ENCODE measurements at places on chromosomes 1 and 21.

DNA sequence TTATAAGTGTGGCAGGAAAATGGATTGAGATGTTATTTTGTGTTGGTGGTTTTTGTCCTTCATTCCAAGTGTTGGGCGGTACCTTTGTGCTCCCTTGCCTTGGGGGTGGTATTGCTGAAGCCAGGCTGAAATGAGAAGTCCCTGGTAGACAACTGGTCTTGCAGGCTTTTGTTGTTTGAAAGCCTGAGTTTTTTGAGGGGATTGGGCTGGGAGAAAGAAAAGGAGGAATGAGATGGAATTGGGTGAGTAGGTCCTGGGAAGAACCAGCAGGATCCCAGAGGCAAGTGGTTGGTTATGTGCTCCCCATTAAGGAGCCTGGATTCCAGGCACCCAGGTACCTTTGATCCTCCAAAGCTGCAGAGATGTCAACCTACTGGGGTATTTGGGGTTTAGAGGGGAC, 93.7 kb upstream of the SLC2A1 start:
- no peak for DNase-seq

DNA sequence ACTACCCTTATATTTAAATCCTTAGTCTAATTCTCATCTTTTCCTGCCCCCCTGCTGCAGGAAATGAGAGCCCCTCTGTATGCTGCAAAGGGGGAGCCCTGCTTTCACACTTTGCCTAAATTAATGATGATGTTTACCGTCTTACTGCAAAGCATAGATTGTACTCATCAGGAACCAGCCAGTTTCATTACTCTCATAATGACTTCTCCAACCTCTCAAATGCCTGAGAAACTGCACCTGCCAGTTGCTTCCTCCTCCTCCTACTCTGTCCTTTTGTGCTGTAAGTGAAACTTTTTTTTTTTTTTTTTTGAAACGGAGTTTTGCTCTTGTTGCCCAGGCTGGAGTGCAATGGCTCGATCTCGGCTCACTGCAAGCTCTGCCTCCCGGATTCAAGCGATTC, 101.7 kb downstream of the ADSS2 start:
- no peak for DNase-seq

DNA sequence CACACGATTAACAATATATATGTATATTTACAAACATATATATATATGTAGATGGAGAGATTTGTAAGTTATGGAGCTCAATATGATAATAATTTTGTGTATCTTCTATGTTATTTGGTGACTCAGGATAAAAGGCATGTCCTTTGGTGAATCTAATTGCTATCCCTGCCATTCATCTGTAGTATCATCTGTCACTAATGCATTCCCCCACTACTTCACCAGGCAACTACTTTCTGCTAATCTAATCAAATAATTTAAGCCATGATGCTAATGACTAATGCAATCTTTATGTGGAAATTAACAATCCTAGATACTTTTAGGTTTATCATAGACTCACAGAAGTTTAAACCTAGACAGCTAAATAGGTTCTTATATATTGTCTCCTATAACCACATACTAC, 1074.5 kb downstream of the PLA2G4A start:
- no peak for DNase-seq

- no peak for DNase-seq
Observed at GRCh38 chr21:44704636-44705001, 6.8 kb downstream of the TSPEAR start.

GRCh38 chr1:228691926-228692325, 43.4 kb upstream of the RHOU start:
- DNase-seq, result peak; percentile 10

GRCh38 chr1:233406339-233406960, 78.9 kb downstream of the MAP3K21 start:
- DNase-seq, result no peak

DNA sequence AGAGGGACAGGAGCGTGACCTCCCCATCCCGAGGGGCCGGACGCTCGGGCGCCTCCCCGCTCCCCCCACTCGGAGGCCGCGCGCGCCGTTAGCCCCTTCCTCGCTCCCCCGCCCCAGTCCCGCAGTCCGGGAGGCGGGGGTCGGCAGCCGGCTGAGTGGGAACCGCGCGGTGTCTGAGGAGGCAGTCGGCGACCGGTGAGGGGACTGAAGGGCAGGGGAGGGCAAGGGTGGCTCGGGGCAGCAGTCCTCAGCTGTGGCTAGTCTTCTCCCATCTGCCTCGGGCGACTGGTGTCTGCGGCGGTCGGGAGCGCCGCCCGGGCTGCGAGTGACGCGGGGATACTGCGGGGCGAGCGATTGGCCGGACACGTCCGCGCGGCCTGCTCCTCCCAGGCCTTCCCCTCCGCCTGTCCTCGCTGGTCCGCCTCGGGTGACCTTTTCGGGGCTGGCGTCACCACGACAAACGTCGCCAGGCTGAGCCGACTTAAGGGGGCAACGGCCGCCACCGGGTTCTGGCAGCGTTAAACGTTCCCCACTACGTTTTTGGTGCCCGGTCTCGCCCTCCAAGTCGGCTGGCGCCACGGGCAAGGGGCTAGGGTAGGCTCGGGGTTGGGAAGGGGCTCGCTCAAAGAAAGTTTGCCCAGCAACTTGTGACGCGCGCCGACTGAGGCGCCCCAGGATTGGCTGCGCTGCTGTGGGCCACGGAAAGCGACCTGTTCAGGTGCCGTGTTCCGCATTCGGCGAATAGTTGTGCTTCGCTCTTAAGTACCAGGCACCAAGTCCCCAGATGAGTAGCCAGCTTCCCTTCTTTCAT, 538 bp downstream of the ZNF672 start:
- peak; percentile 68 for DNase-seq

DNA sequence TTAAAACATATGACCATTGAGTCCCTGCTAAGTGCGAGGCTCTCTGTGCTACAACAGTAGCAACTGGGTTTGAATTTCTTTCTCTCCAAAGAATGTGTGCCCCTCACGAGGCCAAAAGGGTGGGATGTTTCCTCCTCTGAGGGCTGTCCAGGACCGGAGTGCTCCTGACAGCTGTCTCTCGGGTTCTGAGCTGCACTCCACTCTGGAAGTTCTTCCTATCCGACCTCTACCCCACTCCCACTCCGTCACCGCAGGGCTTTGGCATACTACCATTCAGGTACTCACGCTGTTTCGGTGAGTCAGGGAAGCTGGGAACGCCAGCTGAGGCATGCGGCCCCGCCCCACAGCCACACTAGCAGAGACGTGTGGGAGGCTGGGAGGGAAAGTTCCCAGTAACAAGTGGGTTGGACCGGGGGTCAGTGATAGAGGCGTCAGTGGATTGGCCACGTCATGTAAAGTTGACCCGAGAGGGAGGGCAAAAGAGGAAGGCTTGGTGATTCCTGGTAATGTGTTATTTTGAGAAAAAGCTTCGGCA, 705 bp upstream of the SLC50A1 start:
- peak; percentile 87 for DNase-seq

- no peak for DNase-seq
Observed at GRCh38 chr1:26701995-26702679, 6.3 kb downstream of the ARID1A start.

DNA sequence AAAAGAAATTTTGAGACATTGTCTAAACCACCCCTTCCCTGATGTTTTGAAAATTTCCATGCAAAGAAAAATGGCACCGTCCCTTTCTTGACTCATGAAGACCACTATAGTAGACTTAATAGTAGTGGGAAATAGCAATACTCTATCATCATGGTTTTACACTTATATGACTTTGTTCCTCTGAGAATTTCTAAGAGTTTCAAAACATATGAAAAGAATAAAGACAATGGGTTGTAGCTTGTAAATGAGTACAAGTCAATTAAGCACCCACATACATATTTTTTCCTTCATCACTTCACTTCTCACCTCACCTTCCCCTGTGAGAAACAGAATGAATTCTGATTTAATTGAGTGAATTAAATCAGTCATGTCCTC, 151.7 kb downstream of the LYPLAL1 start:
- no peak for DNase-seq

GRCh38 chr1:225467193-225468020, 39.6 kb upstream of the LBR start:
- DNase-seq, result no peak

- DNase-seq, result no peak
Observed at GRCh38 chr1:175871647-175872046, 128.3 kb upstream of the TNR start.

- peak; percentile 12 for DNase-seq
Observed at GRCh38 chr1:113542221-113542701, 151.9 kb downstream of the MAGI3 start.

DNA sequence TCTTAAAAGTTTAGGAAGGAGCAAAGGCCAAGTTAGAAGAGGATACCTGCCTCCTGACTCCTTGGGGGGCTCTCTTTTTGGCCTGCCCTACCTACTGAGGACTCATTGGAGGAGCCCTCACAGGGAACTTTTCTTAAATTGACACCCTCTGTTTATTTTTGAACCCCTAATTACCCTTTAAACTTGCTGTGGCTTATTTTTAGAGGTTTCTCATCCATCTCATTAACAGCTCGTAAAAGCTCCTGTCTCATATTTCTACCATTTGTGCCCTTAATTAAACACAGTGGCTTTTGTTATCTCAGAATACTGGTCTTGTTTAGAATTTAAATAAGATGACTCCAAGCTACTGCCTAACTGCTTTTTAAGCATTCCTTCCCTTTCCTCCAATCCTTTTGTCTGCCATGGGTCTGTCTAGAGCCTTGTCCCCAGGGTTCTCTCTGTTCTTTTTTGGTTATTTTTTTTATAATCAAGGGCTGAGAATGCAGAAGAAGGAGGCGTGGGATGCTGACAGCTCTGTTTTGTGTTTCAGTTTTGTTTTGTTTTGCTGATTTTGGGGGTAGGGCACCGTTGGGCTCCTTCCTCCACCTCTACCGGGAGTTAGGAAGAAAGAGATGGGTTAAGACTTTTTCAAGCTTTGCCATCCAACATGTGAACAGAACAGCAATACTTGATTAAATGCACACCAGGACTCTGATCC, 78.0 kb downstream of the SYT6 start:
- no peak for DNase-seq

DNA sequence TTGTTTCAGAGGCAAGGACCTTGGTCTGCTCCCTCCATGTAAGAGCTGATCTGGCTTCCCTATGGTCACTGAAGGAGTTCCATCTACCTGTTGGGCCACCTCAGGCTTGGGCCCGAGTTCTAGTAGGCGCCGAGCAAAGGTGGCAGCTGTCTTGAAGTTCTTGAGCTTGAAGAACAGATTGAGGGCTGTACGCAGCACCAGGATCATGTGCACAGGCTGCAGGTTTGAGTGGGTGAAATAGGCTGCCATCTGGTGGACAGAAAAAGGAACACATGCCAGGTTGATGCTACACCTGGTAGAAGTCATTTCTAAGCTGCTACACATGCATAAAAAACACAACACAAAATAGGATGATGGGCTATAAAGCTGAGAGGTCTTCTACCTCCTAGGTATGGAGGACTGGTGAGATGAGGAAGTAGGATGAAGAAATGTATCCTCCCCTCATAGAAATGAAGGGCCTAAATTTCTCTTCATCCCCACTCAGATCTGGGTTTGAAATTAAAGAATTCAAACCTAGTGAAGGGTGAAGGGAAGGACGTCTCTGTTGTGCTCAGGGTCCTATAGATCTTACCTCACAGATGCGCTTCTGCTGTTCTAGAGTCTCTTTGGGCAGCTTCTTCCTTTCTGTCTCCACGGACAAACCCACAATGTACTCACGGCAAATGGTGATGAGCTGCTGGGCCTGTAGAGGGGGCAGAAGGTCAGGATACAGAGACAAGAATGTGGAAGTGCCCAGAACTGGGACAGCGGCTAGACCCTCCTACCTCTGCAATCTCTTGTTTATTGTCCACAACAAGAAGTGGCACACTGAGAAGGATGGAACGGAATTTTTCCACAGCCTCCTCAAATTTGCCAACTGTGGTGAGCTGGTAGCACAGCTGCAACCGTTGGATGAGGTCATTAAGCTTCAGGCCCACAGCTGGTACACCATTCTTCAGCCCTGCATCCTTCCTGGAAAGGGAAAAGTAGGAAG, 6.6 kb upstream of the PEX19 start:
- DNase-seq, result peak; percentile 36

GRCh38 chr1:76754730-76755129, 112.5 kb upstream of the ST6GALNAC5 start:
- DNase-seq, result no peak

GRCh38 chr1:909861-910310, 13.8 kb upstream of the SAMD11 start:
- no peak for DNase-seq

DNA sequence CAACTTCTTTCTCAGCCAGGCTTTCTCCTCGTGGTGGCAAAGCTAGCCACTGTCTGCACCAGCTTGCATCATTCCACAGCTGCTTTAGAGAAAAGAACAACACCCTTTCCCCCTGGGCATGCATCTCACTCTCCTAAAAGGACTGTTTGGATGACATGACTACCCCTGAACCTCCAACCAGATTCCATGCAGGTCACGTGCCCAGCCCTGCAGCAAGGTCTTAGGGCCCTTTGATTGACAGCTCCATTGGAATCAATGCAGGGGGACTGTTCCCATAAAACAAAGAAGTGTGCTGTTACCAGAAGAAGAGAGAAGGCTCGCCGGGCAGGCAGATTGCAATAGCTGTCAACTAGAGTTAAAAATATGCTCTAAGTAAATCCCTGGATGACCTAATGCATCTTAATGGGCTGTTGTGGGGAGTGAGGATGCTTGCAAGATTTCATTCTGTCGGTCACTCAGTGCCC, 24.4 kb downstream of the KCNA2 start:
- no peak for DNase-seq

DNA sequence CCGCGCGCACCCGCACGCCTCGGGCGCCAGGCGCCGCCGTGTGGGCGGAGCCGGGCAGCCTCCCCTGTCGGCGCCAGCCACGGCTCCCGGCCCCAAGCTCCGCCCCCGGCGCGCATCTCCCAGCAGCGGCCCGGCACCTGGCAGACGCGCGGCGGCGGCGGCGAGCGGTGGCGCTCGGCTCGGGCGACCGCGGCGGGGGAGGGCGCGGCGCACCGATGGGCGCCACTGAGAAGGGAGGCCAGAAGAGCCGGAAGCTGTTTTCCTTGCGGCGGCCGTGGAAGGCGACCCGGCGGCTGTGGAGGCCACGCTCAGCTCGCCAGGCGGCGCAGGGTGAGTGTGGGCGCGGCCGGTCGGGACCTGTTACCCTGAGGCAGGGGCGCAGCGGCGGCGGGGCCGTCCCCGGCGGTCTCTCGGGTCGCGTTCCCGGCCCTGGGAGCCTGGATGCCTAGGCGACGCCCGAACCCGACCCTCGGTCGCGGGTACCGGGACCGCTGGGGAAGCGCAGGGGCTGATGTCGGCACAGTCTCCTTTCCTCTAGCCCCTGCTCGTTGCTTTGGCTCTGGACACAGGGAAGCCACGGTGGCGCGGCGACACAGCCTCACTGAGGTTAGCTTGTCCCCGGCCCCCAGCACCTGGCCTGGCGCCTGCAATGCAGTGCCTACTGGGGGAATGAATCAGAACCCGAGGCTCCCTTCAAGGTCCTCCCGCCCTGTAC, 54.9 kb upstream of the DNAJC6 start:
- DNase-seq, result no peak

DNA sequence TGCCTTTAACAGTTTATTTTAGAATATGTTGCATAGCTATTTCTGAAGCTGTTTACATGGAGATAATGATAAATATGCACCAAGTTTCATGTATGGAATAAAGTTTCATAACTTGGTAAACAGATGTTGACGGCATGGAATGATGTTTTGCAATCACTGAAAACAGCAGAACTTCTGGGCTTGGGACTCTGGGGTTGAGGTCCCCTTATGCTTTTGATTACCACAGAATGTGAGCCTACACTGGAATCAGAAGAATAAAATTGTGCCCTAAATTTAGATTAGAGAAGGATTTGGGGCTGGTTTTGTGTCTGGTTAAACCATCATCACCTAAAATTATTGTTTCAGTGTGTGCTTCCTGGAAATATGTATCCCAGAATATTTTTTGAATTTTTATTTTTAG, 11.1 kb downstream of the KRTAP24-1 start:
- DNase-seq, result no peak
